ENCODE measurements at places on chromosomes 6 and 20. TPM values are rescaled to one million over a fixed set of nuclear protein-coding genes. Genes with fewer than 3 reads are reported as not detected.

HLA-DRA gene
- 58.9 TPM for polyA plus RNA-seq

CST7 gene
- 0.30 TPM for polyA plus RNA-seq

BHLHE23 gene
- not detected for polyA plus RNA-seq

HLA-B gene
- polyA plus RNA-seq, result 99.6 TPM

SOBP gene
- 14.8 TPM for polyA plus RNA-seq

SYNE1 gene
- polyA plus RNA-seq, result 105 TPM

WFDC10B gene
- not detected for polyA plus RNA-seq

MEI4 gene
- polyA plus RNA-seq, result 2.1 TPM

SMPDL3A gene
- polyA plus RNA-seq, result 13.7 TPM

ISM1 gene
- 4.3 TPM for polyA plus RNA-seq

KIAA1755 gene
- polyA plus RNA-seq, result 2.1 TPM

BCAS4 gene
- 5.1 TPM for polyA plus RNA-seq

RSPH9 gene
- 1.4 TPM for polyA plus RNA-seq

CEP57L1 gene
- 33.6 TPM for polyA plus RNA-seq

LIME1 gene
- 4.3 TPM for polyA plus RNA-seq

ANKRD66 gene
- not detected for polyA plus RNA-seq

SLC17A1 gene
- polyA plus RNA-seq, result 33.9 TPM

RGS17 gene
- polyA plus RNA-seq, result 3.6 TPM

PACSIN1 gene
- 0.57 TPM for polyA plus RNA-seq

SLC26A8 gene
- polyA plus RNA-seq, result 0.47 TPM

APOM gene
- 95.0 TPM for polyA plus RNA-seq

CYP21A2 gene
- 0.55 TPM for polyA plus RNA-seq

RPS6KA2 gene
- 29.2 TPM for polyA plus RNA-seq

KCNK5 gene
- 9.6 TPM for polyA plus RNA-seq

ARFGEF3 gene
- 8.5 TPM for polyA plus RNA-seq

LTA gene
- polyA plus RNA-seq, result 0.40 TPM

ABHD16B gene
- polyA plus RNA-seq, result not detected

NKAIN2 gene
- polyA plus RNA-seq, result 20.6 TPM

PDYN gene
- polyA plus RNA-seq, result 0.52 TPM

MYO6 gene
- 118 TPM for polyA plus RNA-seq

PNPLA1 gene
- polyA plus RNA-seq, result 2.5 TPM

QKI gene
- polyA plus RNA-seq, result 225 TPM

PET117 gene
- polyA plus RNA-seq, result 17.0 TPM

SAPCD1 gene
- polyA plus RNA-seq, result 16.0 TPM

ABHD12 gene
- polyA plus RNA-seq, result 50.4 TPM

CSNK2B gene
- polyA plus RNA-seq, result 237 TPM

NOX3 gene
- polyA plus RNA-seq, result 1.6 TPM

SIRPB1 gene
- 0.30 TPM for polyA plus RNA-seq

MAP7 gene
- polyA plus RNA-seq, result 35.3 TPM

COL20A1 gene
- polyA plus RNA-seq, result 1.2 TPM

SLC17A3 gene
- polyA plus RNA-seq, result 1.3 TPM

DSN1 gene
- 28.8 TPM for polyA plus RNA-seq

PLG gene
- 8.7 TPM for polyA plus RNA-seq

COL12A1 gene
- polyA plus RNA-seq, result 79.2 TPM
